Psoas muscle (tissue), 8 donors: ENCODE measurements at places on chromosomes 12 and 14. TPM values are rescaled to one million over a fixed set of nuclear protein-coding genes. Genes with fewer than 3 reads are reported as not detected.

DNA sequence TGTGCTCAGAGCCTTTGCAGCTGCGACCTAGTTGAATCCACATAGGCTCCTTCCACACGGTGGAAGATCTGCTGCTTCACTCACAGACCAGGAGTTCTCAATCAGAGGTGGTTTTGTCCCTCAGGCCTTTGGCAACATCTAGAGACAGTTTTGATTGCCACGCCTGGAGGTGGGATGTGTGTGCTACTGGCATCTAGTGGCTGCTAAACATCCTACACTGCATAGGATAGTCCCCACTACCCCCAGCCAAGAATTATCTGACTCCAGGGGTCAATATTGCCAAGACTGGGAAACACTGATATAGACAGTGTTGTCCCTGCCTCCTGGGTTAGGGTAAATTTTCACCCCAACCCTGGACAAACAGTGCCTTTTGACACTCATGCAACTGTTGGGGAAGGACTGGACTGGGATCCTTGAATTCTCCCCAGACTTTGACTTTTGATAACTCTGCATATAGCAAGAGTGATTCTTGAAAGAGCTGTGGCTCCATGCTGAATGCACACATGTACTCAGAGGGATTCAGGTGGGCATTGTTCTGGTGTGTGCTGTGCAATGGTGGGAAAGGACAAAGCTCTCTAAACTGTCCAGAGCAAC lies 39.8 kb downstream of the BAZ2A start:
- no peak for DNase-seq
- H3K27me3 ChIP-seq: no peaks in the 10 kb centered on the region
- no peak overlapping the region for H3K4me3 ChIP-seq
- H3K4me1 ChIP-seq: no peaks in the 10 kb centered on the region
- H3K36me3 ChIP-seq: peaks cover 24% of the 10 kb centered on the region
- no peak overlapping the region for H3K27ac ChIP-seq

DNA sequence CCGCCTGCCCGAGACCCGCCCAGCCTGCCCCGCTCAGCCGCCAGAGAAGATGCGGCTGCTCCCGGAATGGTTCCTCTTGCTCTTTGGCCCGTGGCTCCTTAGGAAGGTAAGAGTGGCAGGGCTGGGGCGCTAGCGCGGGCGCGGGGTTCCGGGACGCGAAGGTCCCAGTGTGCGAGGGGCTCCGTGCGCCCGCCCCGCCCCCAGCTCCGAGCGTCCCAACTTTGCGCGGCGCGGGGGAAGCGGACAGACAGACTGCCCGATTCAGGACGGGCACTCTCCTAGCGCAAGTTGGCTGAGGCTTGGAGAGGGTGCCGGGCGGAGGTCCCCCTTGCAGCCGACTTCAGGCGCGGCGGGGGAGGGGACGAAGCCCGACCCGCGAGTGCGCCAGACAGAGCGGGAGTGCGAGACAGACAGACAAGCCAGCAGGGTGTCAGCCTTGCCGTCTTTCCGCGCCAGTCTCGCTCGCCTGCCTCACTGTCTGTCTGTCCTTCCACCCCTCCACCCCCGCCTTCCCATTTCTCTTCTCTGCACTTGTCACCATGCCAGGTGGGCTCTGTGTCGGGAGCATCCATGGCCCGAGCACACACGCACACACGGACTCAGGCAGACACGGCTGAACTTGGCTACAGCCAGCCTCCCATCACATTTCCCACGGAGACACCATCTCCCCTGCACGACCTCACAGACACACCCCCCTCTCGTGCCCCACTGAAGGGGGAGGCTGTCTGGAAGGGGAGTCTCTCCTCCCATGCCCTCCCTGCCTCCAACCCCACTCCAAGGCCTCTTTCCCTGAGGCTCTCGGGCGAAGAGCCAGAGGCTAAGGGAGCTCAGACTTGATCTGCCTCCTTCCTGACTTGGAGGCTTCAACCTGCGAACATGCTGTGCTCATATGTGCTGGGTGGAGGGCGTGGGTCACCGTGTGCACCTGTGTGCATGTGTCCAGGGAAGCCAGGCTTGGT lies 606 bp downstream of the NXPH4 start:
- no peak for DNase-seq
- H3K27ac ChIP-seq: no peak overlapping the region
- H3K4me3 ChIP-seq: peak overlapping the region; percentile 68
- peaks cover 68% of the 10 kb centered on the region for H3K27me3 ChIP-seq
- no peaks in the 10 kb centered on the region for H3K36me3 ChIP-seq

GRCh38 chr12:120737557-120738251 lies 12.1 kb downstream of the ACADS start:
- no peaks in the 10 kb centered on the region for H3K27me3 ChIP-seq
- peaks cover 6% of the 10 kb centered on the region for H3K4me1 ChIP-seq
- H3K4me3 ChIP-seq: no peak overlapping the region
- DNase-seq: no peak

- no peaks in the 10 kb centered on the region for H3K36me3 ChIP-seq
- no peak within 1 kb of the TSS for H3K4me3 ChIP-seq
- no peaks in the 10 kb centered on the region for H3K27me3 ChIP-seq
- peak; percentile 25 for DNase-seq
- no peak within 1 kb of the TSS for H3K27ac ChIP-seq
Observed at GRCh38 chr12:54984658-54985376, at the start of gene TESPA1. TESPA1 (minus strand) TSS chr12:54984762; CDS start chr12:54974562, 10,200 bp downstream.

DNA sequence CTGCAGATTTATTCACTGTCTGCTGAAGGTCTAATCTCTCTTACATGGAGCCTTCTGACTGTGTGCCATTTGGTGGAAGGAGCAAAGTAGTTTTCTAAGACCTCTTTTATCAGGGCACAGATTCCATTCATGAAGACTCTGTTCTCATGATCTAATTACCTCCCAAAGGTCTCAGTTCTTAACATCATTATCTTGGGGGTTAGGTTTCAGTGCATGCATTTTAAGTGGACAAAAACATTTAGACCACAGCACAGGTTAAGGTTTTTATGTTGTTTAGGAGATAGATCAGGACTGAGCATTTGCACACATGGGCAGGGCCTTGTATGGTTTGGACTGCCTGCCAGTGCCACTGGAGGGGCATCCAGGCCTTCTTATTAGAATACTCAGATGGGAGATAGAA lies 746.1 kb downstream of the C12orf50 start:
- DNase-seq: no peak
- no peaks in the 10 kb centered on the region for H3K36me3 ChIP-seq
- H3K27me3 ChIP-seq: no peaks in the 10 kb centered on the region

DNA sequence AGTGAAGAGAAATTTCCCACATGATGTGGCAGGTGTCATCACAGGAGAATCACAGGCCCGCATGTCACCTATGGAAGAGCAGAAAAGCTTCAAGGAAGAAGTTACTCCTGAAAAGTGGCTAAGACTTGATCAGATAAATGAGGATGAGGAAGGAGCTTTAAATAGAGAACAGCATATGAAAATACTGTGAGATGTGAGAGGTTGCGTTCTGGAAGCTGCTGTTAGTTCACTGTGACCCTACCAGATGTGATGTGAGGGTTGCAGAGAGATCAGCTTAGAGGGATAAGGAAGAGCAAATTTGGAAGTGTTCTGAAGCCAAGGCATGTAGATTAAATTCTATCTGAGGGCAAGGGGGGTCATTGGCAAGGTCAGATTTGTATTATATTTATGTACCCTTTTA lies 17.1 kb downstream of the ERP27 start:
- no peak overlapping the region for H3K27ac ChIP-seq
- no peaks in the 10 kb centered on the region for H3K4me1 ChIP-seq
- DNase-seq: no peak
- no peaks in the 10 kb centered on the region for H3K36me3 ChIP-seq

DNA sequence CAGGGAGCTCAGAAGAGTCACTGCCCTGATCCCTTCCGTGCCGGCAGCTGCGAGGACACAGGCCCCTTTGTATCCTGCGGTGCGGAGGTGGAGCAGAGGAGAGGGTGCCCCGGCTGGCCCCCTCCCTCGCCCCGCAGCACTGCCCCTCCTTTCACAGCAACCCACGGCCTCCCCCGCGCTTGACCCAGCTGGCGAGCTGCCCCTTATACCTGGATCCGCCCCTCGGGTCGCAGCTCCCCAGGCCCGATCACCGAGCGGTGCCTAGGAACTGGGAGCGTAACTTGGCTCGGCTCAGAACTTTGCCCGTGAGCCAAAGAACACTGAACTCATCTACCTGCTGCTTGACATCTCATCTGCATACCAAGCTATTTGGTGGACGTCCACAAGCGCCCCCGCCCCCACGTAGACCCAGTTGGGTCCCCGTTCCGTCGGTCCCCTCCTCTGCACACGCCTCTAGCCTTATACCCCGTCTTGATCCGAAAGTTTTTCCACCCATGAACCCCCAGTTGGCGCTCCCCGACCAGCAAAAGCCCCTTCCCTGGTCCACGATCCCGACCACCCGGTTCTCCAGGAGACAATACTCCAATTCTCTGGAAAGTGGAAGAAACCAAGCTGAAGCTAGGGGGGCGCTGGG lies 697 bp upstream of the DNAJC14 start:
- H3K27me3 ChIP-seq: no peaks in the 10 kb centered on the region
- peaks cover 5% of the 10 kb centered on the region for H3K36me3 ChIP-seq
- H3K27ac ChIP-seq: peak overlapping the region; percentile 78
- H3K4me1 ChIP-seq: peaks cover 13% of the 10 kb centered on the region
- peak overlapping the region; percentile 93 for H3K4me3 ChIP-seq

DNA sequence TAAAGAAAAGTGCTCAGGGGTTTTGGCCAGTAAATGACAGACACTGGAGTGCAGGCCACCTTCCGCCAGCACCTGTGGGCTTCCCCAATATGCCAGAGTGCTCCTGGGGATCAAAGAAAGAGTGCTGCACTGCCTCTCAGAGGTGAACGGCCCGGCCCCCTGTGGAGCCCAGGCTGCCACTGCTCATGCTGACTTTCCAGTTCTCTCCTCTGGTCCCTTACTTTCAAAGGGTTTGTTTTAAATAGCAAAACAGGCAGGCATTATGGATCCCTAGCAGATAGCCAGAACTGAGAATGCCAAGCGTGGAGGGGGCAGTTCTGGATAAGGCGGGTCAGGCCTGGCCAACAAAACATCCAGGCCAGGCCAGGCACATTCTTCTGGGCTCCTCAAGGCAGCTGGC lies 59.6 kb downstream of the MDM2 start:
- DNase-seq: no peak
- no peaks in the 10 kb centered on the region for H3K4me1 ChIP-seq
- H3K36me3 ChIP-seq: peaks cover 4% of the 10 kb centered on the region
- no peak overlapping the region for H3K27ac ChIP-seq

DNA sequence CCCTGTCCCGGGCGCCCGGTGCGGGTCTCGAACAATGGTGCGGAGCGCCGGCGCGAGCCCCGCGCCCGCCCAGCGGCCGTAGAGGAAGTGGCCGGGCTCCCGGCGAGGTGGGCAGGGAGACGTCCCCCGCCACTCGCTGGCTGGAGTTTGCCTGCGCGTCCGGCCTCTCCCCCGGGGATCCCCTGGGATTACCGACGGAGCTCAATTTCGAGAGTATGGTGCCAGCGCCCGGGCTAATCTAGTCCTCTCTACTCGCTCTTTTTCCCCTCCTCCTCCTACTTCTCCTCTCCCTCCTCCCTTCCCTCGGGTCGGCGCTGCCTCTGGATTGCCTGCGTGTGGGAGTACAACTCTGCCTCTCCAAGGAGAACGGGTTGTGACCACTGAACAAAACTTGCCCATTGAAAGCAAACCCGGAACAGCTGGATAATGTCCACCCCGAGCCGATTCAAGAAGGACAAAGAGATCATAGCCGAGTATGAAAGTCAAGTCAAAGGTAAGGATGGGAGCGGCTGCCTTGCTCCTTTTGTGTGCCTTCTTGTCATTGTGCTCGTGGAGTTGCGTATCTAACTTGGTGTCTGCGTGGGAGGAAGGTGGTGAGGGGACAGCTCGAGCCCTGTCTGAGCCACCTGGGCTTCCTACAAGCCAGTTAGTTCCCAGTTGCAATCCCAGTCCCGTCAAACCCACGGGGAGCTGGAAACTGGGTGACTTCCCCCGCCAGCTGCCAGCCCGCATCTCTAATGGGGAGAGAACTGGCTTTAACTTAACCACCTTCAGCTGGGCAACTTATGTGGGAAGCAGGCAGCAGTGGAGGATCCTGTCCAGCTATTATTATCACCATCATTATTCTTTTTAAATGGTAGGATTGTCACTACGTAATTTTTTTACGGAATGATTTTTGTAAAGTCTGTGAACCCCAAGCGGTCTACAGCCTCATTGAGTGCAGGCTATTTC lies at the start of gene SRGAP1:
TSS of gene SRGAP1 (plus strand) at position 310 of the 951 bp plus-strand sequence. CDS start at position 427, 117 bp downstream.
- no peaks in the 10 kb centered on the region for H3K36me3 ChIP-seq
- peak within 1 kb of the TSS; percentile 79 for H3K27ac ChIP-seq
- no peaks in the 10 kb centered on the region for H3K4me1 ChIP-seq
- DNase-seq: peak; percentile 74
- no peaks in the 10 kb centered on the region for H3K27me3 ChIP-seq

DNA sequence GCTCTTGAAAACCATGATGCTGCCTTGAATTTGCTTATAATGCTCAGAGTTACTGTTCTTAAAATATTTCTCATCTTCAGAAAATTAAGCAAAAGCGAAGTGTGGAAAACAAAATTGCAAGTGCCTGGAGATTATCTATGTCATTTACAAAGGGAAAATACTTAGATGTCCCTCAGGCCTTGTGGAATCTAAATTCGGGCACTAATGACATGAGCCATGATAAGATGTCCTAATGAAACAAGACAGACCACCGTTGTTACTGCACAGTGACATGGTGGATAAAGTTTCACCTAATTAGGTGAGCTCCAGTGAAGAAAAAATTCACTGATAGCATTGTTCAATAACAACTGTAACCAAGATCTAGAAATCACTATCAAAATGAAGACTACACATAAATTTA lies 30.4 kb downstream of the PPP1R13B start:
- H3K27me3 ChIP-seq: no peaks in the 10 kb centered on the region
- DNase-seq: no peak
- H3K36me3 ChIP-seq: no peaks in the 10 kb centered on the region
- H3K27ac ChIP-seq: no peak overlapping the region
- peaks cover 13% of the 10 kb centered on the region for H3K4me1 ChIP-seq

DNA sequence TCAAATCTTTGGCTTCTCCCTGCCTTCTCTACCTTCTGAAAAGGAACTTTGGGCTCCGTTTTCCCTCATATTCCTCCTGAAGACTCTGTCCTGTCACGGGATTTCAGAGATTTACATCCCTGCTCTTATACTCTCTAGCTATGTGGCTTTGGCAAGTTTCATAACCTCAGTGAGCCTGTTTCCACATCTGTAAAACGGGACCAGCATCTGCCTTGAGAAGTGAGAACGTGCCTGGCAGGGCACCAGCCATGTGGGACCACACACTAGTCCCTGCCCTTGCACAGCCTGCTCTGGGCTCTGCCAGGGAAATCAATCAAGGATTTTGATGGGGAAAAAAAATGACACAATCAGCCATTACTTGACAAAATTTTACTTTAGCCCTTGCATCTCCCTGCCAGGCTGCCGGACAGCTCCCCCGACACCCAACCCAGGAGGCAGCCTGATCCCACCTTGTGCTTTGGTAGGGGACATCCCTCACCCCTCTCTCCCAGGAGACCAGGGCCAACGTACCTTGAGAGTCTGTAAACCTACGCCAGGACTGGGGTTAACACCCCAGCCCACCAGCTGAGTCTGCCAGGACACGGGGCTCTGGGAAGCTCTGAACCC lies 8.5 kb downstream of the PHETA1 start:
- no peak overlapping the region for H3K4me3 ChIP-seq
- peaks cover 4% of the 10 kb centered on the region for H3K36me3 ChIP-seq
- peaks cover 9% of the 10 kb centered on the region for H3K4me1 ChIP-seq
- no peaks in the 10 kb centered on the region for H3K27me3 ChIP-seq

Gene MAP1LC3B2
- total RNA-seq: 4.1 TPM

Gene PIGH
- total RNA-seq: 12.3 TPM

Gene TBC1D30
- total RNA-seq: 1.0 TPM

Gene ALKBH1
- total RNA-seq: 7.7 TPM

Gene MGST1
- total RNA-seq: 33.6 TPM
